NCI-H1092 (cell line): ENCODE measurements at places on chromosomes 7 and 10.

DNA sequence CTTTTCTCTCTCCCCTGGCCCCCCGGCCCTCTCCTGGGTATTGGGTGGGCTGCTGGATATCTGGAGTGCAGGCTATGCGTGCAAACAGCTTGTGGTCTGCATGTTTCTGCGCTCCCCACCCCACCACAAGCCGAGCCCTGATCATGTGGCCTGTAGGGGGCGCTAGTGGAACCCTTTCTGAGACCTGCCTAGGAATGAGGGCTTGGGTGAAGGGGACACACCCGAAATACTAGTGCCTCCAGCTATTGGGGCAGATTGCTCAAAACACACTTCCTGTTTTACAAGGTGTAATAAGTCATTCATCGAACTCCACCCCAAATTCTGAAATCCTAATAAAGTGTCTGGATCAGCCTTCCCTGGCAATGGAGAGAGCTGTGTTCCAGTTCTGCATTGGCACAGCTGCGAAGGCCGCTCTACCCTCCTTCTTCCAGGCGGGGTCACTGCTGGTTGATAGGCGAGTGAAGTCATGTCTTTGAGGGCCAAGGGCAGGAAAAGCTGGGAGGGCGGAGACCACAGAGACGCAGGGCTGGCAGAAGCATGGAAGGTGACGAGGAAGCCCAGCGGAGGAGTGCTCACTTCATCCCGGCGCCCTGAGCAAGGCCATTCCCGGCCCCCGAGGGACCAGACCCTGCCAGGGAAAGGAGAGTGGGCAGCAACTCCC is 19.8 kb upstream of the PRRT4 start:
- no peak for DNase-seq

- no peak for DNase-seq
These were observed 631.7 kb upstream of the GALNT17 start for GRCh38 chr7:70500261-70500660.

DNA sequence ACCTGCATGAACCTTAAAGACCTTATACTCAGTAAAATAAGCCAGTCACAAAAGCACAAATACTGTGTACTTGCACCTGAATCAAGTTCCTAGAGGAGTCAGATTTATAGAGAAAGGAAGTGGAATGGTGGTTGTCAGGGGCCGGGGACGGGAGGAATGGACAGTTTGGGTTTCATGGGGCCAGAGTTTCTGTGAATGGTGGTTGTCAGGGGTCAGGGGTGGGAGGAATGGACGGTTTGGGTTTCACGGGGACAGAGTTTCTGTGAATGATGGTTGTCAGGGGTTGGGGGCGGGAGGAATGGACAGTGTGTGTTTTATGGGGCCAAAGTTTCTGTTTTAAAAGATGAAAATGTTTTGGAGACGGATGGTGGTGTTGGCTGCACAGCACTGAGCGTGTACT is 260.0 kb upstream of the MKI67 start:
- DNase-seq = no peak

- no peak for DNase-seq
These were observed 225.4 kb upstream of the PHYHIPL start for GRCh38 chr10:58951087-58951486.

DNA sequence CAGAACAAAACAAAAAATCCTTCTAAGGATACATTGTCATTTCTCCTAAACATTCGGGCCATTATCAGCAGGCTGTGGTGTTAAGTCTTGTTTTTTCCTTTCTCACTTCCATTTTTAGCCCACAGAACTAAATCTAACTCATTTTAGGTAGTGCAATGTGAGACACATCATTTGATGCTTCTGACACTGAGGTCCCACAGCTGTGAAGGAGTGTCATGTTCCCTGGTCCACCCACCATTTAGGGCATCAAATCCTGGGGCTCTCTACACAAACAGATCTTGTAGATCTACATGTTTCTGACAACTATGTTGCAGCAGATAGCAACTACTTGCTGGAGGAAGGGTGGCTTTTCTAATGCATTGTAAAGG is 232.5 kb upstream of the IGFBP3 start:
- DNase-seq = no peak

GRCh38 chr7:145106001-145106400 is 270.1 kb upstream of the TPK1 start:
- peak; percentile 81 for DNase-seq

DNA sequence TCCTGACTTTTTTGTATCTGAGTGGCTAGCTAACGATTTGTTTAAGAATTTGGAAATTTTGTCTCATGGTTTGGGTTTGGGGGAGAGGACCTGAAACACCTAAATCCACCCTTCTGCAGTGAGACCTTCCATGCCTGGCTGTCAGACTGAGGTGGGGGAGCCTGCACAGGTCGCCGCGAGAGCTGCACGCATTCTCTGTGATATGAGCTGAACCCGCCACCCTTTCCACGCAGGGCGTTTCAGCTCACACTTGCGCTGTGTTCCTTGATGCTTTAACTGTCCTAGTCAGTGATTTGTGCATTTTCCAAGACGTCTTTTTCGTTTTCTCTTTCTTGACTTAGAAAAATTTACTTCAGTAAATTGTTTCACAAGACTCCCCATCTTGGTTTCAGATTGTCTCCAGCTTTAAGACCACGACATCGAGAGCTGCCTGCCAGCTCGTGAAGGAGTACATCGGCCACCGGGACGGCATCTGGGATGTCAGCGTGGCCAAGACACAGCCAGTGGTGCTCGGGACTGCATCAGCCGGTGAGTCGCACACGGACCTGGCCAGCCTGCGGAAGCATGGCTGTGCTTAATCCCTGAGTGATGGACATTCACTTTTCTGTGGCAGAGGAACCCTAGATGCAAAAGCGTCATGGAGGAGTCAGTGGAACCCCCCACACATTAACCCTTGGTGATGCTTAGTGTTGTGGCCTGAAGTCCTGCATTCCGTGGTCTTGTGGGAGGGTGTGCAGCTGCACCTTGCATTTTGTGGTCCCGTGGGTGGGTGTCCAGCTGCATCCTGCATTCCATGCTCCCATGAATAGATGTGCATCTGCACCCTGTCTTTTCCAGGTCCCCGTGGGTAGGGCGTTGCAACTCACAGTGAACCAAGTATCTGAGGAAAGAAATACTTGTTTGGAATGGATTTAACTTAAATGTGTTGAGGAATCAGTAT is 28.1 kb downstream of the WDR37 start:
- DNase-seq = no peak

DNA sequence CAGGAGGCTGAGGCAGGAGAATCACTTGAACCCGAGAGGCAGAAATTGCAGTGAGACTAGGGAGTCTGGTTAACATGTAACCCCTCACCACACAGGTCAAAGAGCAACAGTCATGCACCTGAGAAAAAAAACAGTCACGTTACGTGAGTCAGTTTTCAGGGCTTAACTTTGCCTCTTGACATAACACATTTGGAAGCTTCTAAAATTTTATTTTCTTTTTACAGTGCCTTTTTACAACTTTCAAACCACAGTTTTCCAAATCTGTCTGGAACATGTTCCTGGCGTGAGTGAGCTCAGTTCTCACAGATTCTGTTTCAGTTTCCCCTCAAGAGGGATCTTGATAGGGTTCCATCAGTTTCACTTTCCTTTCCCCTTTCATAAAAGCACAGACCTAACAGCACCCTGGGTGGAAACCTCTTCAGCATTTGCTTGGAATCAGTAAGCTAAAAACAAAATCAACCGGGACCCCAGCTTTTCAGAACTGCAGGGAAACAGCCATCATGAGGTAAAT is 4.4 kb downstream of the IFIT3 start:
- DNase-seq = no peak

- no peak for DNase-seq
These were observed 266.3 kb downstream of the BICC1 start for GRCh38 chr10:58778966-58779365.

DNA sequence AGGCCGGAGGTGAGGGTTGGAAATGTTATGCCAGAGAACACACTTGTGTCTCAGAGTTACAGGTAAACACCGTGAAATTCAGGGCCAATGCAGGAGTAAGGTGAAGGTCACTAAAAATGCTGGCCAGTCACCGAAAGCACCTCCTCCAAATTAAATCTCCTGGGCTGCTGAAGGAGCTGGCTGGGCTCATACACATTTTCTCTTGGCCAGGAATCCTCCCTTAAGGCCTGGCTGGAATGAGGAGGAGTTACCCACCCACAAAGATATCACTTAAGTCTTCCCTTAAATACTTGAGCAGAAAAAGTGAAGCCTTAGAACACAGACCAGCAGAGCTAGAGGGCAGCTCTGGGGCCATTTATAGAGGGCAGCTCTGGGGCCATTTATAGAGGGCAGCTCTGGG is 46.3 kb downstream of the HTRA1 start:
- no peak for DNase-seq

- DNase-seq = no peak
These were observed 150.9 kb upstream of the ODAD2 start for GRCh38 chr10:28149746-28150145.

- no peak for DNase-seq
These were observed 13.1 kb downstream of the TAS2R41 start for GRCh38 chr7:143490717-143491306.

- no peak for DNase-seq
These were observed 121.6 kb downstream of the KCND2 start for GRCh38 chr7:120394595-120394994.

DNA sequence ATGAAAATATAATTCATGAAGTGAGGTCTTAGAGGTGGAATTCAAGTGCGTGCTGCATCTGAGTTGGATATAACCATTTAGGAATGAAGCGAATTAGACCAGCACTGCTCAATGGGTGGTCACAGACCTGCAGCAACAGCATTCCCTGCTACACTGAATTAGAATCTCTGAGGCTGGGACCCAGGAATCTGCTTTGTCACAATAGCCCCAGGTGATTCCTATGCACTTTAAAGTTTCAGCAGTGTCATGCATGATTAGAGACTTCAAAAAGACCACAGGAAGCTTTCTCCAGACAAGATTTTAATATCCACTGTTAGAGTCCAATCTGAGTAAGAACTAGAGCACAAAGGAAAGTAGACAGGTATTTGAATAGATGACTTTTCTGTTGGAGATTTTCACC is 352.8 kb upstream of the VSTM2A start:
- no peak for DNase-seq

GRCh38 chr10:110471566-110472139 is 26.1 kb upstream of the DUSP5 start:
- DNase-seq = no peak

GRCh38 chr10:90612276-90612675 is 245.6 kb downstream of the HTR7 start:
- DNase-seq = no peak

DNA sequence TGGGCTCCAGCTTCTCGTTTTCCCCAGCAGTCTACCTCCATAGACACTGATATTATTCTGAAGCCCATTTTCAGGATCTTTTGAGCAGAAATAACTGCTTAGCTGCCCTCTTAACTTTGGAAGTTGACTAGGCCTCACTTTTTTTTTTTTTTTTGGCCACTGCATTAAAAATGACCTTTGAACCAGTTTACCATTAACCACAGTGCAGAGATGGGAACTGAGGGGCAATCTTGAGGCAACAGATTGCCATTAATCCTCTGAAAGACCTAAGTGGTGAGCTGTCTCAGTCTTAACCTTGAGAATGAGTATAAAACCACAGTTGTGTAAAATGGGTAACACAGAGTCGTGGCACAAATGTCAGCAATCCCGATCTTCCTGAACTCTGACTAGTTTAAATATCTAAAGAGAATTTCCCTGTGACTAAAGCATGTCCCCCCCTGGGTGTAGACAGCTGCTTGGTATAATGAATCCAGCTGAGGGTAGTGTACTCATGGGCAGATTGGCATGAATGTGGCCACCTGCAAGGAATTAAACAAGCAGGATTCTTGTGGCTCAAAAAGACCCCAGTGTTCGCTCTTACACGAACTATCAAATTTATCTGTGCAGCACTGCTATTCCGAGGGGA is 46.1 kb upstream of the FMC1 start:
- no peak for DNase-seq

- no peak for DNase-seq
These were observed 5.3 kb upstream of the ALDH18A1 start for GRCh38 chr10:95661818-95662217.

- no peak for DNase-seq
These were observed 329.0 kb downstream of the RNLS start for GRCh38 chr10:88254091-88254490.

DNA sequence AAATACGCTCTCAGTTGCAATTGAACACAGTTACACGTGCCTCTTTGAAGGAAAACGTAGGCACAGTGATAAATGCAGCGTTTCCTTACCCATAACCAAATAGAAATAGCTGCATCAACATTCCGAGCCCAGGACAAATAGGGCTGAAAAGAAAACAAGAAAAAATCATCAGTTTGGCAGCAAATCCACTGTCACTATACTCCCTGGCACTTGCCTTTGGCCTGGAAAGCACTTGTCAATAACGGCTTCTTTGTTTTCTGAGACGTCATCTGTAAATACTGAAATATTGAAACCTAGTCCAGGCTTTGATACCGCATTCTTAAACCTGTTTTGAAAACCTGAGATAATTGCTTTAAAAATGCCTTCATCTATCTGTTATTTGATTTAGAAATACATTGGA is 167.2 kb upstream of the AKR1E2 start:
- DNase-seq = no peak

DNA sequence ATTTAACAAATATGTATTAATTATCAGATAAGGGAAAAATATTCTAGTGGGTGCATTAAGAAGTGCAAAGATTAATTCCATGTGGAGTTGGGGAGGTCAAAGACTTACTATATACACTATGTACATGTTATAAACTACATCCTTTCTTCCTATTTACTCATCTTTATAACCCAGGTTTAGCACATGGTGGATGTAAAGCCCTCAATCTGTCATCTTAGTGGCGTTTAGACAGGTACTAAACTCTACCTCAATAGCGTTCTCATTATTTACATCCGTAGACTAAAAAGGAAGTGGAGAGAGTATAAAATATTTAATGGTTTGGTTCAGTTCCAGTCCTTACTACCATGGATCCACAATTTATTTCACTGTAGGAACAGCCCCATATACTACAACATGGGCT is 14.8 kb upstream of the CELF2 start:
- DNase-seq = no peak

DNA sequence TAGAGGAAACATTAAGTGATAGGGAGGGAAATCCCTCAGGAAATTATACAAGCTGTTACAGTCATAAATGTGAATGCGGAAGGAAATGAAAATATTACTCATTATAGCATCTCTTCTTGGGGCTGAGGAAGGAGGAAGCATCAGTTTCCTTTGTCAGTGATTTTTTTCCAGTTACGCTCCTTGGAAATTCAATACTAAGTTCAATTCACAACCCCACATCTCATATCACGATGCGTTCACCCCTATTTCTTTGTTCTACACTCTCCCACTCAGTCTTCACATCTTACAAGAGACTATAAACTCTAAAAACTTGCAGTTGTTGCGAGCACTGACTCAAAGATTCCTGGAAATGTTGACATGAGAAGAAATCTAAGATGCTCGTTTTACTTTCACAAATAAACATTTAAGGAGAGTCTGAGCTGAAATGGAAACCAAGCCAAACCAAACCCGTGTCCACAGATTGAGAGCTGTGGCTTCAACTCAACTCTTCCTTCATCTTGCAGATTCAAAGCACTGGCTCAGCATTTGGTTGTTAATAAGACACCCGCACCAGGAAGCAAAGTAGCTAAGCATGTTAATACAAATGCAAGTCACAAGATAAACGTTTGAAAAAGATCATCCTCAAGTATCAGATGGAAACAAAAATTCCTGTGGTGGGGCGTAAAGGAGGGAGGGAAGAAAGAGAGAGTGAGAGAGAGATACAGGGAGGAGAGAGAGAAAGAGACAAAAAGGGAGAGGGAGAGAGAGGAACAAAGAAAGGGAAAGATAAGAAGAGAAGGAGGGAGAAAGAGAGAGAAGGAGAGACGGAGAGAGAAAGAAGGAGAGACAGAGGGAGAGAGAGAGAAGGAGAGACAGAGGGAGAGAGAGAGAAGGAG is 150.0 kb upstream of the RSU1 start:
- DNase-seq = no peak

GRCh38 chr7:120486164-120486563 is 213.2 kb downstream of the KCND2 start:
- no peak for DNase-seq

- DNase-seq = no peak
These were observed 32.2 kb upstream of the COL13A1 start for GRCh38 chr10:69769395-69769992.
